Activated CD4-positive, alpha-beta T cell treated with anti-CD3 and anti-CD28 coated beads for 36 hours (primary cell): ENCODE measurements at places on chromosomes 4 and X. TPM values are rescaled to one million over a fixed set of nuclear protein-coding genes. Genes with fewer than 3 reads are reported as not detected.

GRCh38 chr4:20019310-20020015 lies 232.2 kb upstream of the SLIT2 start:
- H3K27ac ChIP-seq, result no peak overlapping the region
- H3K27me3 ChIP-seq, result no peaks in the 10 kb centered on the region
- H3K4me1 ChIP-seq, result no peaks in the 10 kb centered on the region
- H3K36me3 ChIP-seq, result no peaks in the 10 kb centered on the region
- H3K4me3 ChIP-seq, result no peak overlapping the region

DNA sequence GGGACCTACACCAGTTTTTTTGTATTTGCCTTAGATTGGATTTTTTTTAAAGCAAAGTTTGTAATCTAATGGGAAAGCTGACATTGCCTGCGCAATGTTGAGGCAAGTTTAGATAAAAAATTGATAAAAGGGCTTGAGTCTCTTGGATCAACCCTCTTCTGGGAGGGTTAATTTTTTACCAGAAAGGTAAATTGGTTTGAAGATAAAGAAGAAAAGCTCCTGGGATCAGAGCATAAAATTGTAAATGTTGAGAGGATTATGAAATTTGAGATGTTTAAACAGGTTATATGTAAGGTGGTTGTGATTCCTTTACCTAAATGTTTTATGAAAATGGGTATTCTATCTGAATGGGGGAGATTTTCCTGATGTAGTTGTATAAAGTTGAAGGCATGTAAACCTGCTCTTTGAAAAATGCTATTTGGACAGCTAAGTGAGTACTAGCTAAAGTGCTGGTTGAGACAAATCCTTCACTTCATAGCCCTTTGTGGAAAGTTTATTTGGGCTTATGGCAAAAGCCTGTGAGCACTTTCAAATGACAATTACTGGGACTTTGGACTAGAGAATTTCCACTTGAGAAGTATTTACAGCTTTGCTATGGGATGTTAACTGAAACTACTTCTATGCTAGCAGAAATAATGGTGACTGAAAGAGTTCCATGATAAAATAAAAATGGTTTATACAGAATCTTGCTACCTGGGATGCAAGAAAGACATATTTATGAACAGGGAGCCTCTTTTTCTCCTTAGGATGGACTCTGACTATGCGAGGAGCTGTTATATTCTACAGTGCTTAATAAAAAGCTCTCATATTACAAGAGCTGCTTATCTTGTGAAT lies 56.2 kb downstream of the UGT2B10 start:
- no peaks in the 10 kb centered on the region for H3K4me1 ChIP-seq
- no peaks in the 10 kb centered on the region for H3K36me3 ChIP-seq
- no peak overlapping the region for H3K27ac ChIP-seq
- no peak for DNase-seq
- peaks cover 2% of the 10 kb centered on the region for H3K27me3 ChIP-seq
- no peak overlapping the region for H3K4me3 ChIP-seq

DNA sequence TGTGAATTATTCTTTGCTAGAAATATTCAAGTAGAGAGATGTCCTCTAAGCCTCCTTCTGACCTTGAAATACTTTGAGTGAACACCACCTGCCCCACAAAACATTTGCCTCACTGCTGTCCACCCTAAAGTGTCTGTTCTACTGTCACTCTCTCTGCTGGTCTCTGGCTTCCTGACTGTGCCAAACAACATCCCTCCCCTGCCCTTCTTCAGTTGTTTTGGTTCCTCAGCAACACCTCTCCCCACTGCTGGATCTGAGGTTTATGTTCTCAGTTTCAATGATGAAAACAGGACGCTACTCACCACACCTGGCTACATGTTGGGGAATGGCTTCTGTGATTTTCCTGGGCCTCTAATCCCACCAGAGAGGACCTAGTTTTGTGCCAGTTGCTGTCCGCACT lies 456.9 kb downstream of the BCOR start:
- no peaks in the 10 kb centered on the region for H3K27me3 ChIP-seq
- DNase-seq, result no peak
- H3K27ac ChIP-seq, result no peak overlapping the region
- H3K4me3 ChIP-seq, result no peak overlapping the region
- peaks cover 15% of the 10 kb centered on the region for H3K4me1 ChIP-seq

DNA sequence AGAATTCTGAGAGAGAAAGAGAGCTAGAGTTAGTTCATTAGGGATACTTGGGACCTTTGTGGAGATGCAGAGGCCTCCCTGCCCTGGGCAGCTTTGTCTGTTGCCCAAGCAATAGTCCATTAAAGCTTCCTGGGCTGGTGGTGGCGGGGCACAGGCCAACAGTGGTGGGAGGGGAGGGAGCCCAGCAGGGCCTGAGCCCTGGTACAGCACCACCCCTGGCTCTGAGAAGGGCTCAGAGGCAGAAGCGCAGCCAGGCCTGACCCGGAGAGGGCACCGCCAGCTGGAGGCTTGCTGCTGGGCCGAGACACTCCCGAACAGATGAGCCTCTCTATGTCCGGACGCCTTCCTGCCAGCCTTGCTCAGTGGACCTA lies 65.3 kb downstream of the EFNB1 start:
- DNase-seq, result no peak
- H3K4me3 ChIP-seq, result no peak overlapping the region
- no peaks in the 10 kb centered on the region for H3K36me3 ChIP-seq
- H3K27ac ChIP-seq, result no peak overlapping the region
- no peaks in the 10 kb centered on the region for H3K27me3 ChIP-seq

GRCh38 chr4:123215536-123215935 lies 181.1 kb upstream of the SPRY1 start:
- peaks cover 9% of the 10 kb centered on the region for H3K36me3 ChIP-seq
- H3K27me3 ChIP-seq, result no peaks in the 10 kb centered on the region
- H3K4me3 ChIP-seq, result no peak overlapping the region
- no peak overlapping the region for H3K27ac ChIP-seq
- no peak for DNase-seq
- no peaks in the 10 kb centered on the region for H3K4me1 ChIP-seq

GRCh38 chr4:6500481-6501140 lies 28.2 kb upstream of the PPP2R2C start:
- H3K27ac ChIP-seq, result no peak overlapping the region
- H3K4me3 ChIP-seq, result no peak overlapping the region
- H3K4me1 ChIP-seq, result no peaks in the 10 kb centered on the region
- DNase-seq, result no peak

Gene TCEAL6
- not detected for total RNA-seq

Gene FGB
- not detected for total RNA-seq
